ENCODE measurements at places on chromosomes 11 and 22. TPM values are rescaled to one million over a fixed set of nuclear protein-coding genes. Genes with fewer than 3 reads are reported as not detected.

Gene FGF4
- total RNA-seq: not detected

Gene RFPL2
- total RNA-seq: 0.81 TPM

Gene SLCO2B1
- 2.4 TPM for total RNA-seq

Gene DBX1
- total RNA-seq: not detected

Gene MS4A6E
- total RNA-seq: not detected

Gene HPS5
- total RNA-seq: 23.7 TPM

Gene VSIG2
- total RNA-seq: 0.87 TPM

Gene ESRRA
- 29.5 TPM for total RNA-seq

Gene PAX6
- total RNA-seq: not detected

Gene CDC42BPG
- total RNA-seq: 6.2 TPM

Gene CACNA1I
- total RNA-seq: 57.8 TPM

Data from CD4-positive, alpha-beta memory T cell (primary cell).